ENCODE measurements at places on chromosomes 7 and 10.

DNA sequence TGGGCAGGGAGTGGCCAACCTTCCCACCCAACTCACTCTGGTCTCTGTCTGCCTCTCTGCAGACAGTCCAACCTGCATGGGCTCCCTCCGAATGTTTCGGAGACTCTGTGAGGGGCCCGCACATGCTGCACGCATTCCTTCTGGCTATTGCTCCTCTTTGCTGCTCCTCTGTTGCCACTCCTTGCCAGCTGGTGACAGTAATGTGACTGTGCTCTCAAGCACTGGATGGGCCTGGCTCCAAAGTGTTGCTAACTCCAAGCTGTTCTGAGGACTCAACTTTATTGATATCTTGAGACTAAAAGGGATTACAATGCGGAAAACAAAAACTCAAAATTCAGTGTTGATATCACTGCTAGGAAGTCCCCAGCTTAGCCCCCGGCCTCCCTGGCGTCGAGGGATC lies 105.4 kb upstream of the KIF5B start:
- no peak for DNase-seq

DNA sequence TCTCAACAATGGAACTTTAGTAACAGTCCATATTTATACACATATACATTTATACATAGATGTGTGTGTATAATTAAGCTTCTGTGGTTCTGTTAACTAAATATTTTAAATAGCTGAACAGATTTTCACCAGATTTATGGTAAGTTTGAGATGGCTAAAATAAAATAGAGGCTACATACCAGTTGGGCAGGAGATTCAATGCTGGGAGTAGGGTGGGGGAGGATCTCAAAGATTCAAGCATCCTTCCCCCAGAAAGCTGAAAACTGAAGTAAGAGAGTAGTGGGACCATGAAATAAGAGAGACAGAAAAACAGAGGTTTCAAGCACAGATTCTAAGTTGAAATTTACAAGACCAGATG lies 14.0 kb downstream of the LRRC17 start:
- no peak for DNase-seq

DNA sequence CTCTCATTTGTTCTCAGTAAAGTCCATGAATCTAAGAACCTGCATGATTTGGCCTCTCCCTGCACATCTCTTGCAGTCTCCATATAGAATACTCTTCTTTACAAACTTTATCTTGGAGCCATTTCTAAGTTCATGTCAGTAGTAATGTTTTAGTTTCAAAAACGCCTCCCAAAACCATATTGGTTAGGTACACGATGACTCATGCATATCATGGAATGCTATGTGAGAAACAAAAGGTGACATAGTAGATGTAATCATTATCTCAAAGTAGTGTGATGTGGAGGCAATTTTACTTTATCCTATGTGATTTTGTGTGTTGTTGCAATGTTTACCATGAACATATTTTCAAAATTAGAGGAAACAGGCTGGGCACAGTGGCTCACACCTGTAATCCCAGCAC lies 520.7 kb downstream of the KCNMA1 start:
- DNase-seq: no peak

- no peak for DNase-seq
Measured at GRCh38 chr7:128167042-128167701, 73.9 kb upstream of the LEP start.

DNA sequence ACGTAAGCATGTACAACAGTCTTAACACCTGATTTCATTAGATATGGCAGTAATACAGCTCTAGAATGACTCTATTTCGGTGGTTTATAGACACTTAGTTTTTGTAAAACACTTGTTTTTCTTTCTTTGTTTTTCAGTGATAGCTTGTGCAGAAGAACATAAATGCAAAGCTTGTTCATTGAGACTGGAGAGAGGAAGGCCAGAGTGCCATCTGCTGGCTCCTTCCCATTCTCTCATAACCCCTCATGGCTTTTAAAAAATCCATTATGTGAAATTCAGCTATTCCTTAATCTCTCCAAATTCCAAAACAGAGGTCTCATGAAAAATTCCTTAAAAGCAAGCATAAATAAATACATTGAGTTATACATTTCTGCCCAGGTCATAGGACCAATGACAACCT lies 76.3 kb downstream of the CACNB2 start:
- no peak for DNase-seq

GRCh38 chr10:56604624-56605023 lies 243.6 kb upstream of the ZWINT start:
- no peak for DNase-seq

DNA sequence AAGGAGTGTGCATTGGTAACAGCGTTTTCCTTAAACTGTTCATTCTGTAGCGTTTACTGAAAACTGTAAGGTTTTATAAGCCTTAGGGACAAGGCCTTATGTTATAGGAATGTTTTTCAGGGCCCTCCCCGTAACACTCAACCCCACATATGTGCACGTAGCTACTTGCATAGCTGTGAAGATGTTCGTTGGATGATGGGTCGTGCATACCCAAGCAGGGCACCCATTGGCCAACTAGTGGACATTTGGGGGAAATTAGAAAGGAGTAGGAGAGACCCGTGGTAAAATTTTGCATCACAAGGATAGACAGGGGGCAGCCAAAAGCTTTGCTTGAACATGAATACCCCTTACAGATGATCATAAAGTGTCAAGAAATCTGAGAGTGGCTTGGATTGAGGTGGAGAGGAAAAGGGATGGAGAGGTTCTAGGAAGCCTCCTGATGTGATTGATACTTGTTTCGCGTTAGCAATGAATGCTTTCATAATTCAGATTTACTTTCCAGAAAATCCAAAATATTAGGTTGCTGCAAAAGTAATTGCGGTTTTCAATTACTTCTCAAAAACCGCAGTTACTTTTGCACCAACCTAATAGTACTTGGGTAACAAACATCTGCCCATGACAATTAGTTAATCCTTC lies 878 bp downstream of the SEC61A2 start:
- DNase-seq: no peak

GRCh38 chr7:32216759-32217158 lies 146.6 kb upstream of the PDE1C start:
- DNase-seq: no peak

- DNase-seq: no peak
Measured at GRCh38 chr10:83538047-83538446, 601.3 kb upstream of the GHITM start.

- DNase-seq: no peak
Measured at GRCh38 chr7:84820481-84820880, 366.4 kb downstream of the SEMA3D start.

- no peak for DNase-seq
Measured at GRCh38 chr10:5634918-5635317, 31.5 kb downstream of the ASB13 start.

DNA sequence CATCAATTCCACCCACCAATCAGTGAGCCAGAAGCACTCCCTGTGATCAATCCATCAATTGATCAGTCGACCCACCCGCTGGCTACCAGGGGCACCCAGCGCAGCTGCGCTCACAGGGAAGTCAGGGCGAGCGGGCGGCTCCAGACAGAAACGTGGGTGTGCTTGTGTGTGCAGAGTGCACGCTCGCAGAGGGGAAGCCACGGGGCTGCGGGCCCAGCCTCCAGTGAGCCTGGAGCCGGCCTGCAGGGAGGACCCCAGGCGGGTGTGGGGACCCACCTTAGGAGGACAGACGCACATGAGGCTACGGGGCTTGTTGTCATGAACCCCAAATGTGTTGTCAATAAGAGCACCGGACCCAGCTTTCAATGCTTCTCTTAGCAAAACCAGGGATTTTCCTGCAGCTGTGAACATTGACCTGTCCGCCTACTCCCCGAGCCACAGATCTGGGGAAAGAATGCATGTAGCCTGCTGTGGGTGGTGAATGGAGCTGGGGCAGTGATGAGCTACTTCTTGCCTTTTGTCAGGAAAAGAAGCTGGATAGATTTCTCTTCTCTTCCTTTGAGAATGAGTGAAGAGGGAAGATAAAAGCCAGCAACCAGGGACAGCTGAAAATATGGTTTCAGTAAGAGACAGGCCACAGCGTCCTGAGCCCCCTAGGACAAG lies 497.8 kb downstream of the DNAJB6 start:
- DNase-seq: no peak

- no peak for DNase-seq
Measured at GRCh38 chr10:97571622-97572021, 957 bp upstream of the ANKRD2 start.

GRCh38 chr10:33803248-33803647 lies 468.8 kb upstream of the NRP1 start:
- DNase-seq: no peak

DNA sequence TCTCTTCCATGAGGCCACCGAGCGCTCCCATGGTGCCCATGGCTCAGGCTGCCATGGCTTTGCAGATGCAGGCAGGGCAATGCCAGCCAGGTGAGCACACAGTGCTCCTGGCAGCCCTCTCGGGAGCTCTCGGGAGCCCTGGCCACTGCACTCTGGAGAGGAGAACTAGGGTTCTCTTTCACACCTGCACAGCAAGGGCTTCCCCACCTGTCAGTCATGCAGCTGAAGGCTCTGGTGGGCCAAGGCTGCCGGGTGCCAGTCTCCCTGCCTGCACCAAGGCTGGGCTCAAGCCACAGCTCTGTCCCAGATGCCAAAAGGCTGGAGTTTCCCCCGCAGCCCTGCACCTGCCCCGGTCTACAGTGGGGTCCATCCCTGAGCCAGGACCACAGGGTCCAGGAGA lies 32.6 kb downstream of the NUDT1 start:
- no peak for DNase-seq

DNA sequence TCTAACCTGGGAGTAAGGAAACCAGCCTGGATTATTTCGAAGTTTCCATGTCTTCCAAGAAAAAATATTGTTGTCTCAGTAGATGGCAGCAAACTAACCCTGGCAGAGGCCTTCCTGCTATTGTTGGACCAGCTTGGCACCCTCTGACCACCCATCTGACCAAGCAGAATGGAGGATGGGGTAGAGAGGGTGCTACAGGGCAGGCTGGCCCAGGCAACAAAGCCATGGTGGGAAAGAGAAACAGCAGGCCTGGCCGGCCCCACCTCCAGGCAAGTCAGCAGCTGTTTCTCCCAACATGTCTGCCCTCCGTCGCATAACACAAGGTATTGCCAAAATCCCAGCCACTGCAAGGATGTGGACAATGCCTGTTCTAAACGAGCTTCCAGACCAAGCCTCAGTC lies 95.0 kb downstream of the FAM53B start:
- DNase-seq: no peak

DNA sequence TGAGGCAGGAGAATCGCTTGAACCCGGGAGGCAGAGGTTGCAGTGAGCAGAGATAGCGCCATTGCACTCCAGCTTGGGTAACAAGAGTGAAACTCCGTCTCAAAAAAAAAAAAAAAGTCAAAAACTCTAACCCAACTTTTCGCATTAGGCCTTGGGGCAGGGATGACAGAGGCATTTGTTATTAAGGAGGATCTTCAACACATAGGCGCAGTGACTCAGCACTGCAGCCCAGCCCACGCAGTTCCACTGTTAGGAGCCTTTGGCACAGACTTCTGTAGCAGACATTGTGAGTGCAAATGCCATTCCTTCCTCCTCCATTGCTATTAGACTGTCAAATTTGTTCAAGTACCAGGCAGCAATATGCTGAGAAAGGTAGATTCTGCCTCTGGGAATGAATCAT lies 43.1 kb upstream of the KLHL7 start:
- DNase-seq: no peak

DNA sequence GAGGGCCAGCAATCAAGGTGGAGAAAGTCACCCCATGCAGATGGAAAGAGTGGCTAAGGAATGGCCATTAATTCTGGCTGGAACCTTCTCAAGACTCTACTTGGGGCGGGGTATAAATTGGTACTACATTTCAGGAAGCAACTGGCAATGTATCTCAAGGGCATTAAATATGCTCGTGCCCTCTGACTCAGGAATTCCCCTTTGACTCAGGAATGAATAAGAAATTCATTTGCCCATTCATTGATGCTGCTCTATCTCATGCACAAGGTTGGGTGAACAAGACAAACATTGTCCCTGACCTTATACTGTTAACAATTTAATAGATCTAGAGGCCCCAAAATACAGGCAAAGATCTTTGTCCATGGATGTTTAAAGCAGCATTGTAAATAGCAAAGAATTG lies 188.1 kb downstream of the MYOF start:
- DNase-seq: no peak

Measured in activated CD8-positive, alpha-beta memory T cell treated with anti-CD3 and anti-CD28 coated beads for 4 hours (primary cell).